ENCODE measurements at places on chromosomes 1 and 21. TPM values are rescaled to one million over a fixed set of nuclear protein-coding genes. Genes with fewer than 3 reads are reported as not detected.

Gene BLACAT1
- total RNA-seq = 0.63 TPM

Gene BCAN
- total RNA-seq = not detected

Gene LRRC8B
- 7.1 TPM for total RNA-seq

Gene MYBPH
- total RNA-seq = not detected

Gene NHLH2
- not detected for total RNA-seq

Gene TNFRSF25
- total RNA-seq = 8.0 TPM

Gene IL19
- not detected for total RNA-seq

Gene SLC25A34
- 2.1 TPM for total RNA-seq

Gene RCAN1
- total RNA-seq = 16.8 TPM

Gene RBP7
- total RNA-seq = 5.4 TPM
